Smooth muscle cell of the pulmonary artery (primary cell): ENCODE measurements at places on chromosomes 6 and 20. TPM values are rescaled to one million over a fixed set of nuclear protein-coding genes. Genes with fewer than 3 reads are reported as not detected.

The TPMT gene
- 11.6 and 13.9 TPM in 2 replicates for total RNA-seq

The RNF182 gene
- 0.40 and 9.7 TPM in 2 replicates for total RNA-seq

The CTCFL gene
- total RNA-seq: not detected in 2 replicates

The C6orf163 gene
- 1.2 and 1.7 TPM in 2 replicates for total RNA-seq

The CST2 gene
- total RNA-seq: 2.4 and 17.5 TPM in 2 replicates

The SAMD3 gene
- 9.3 and 9.7 TPM in 2 replicates for total RNA-seq

The SLC17A1 gene
- not detected in 2 replicates for total RNA-seq

The TINAG gene
- not detected in 2 replicates for total RNA-seq

The C20orf202 gene
- total RNA-seq: 0.07 TPM in 1 of 2 replicates, not detected in the other

The TFAP2A gene
- total RNA-seq: 1.3 and 5.0 TPM in 2 replicates

The SIRPB1 gene
- total RNA-seq: 1.3 TPM in 1 of 2 replicates, not detected in the other

The PXDC1 gene
- total RNA-seq: 44.0 and 61.8 TPM in 2 replicates

The GNRH2 gene
- total RNA-seq: 0.26 and 0.43 TPM in 2 replicates

The ZFP64 gene
- 17.5 and 25.3 TPM in 2 replicates for total RNA-seq

The SNAI1 gene
- total RNA-seq: 1.4 and 2.3 TPM in 2 replicates

The HLA-DQB1 gene
- not detected in 2 replicates for total RNA-seq

The HECA gene
- 13.4 and 26.5 TPM in 2 replicates for total RNA-seq

The DNMT3B gene
- total RNA-seq: 1.7 and 2.2 TPM in 2 replicates

The AVP gene
- total RNA-seq: not detected in 2 replicates

The OOEP gene
- 0.13 and 0.30 TPM in 2 replicates for total RNA-seq

The LY6G6D gene
- total RNA-seq: not detected in 2 replicates

The SYNDIG1 gene
- 0.56 and 1.4 TPM in 2 replicates for total RNA-seq

The BPIFB1 gene
- 0.07 TPM in 1 of 2 replicates, not detected in the other for total RNA-seq

The SUN5 gene
- not detected in 2 replicates for total RNA-seq

The PDYN gene
- not detected in 2 replicates for total RNA-seq

The CGA gene
- total RNA-seq: not detected in 2 replicates

The DUSP15 gene
- total RNA-seq: 0.17 and 0.20 TPM in 2 replicates
